ENCODE measurements at places on chromosomes 7 and 10. TPM values are rescaled to one million over a fixed set of nuclear protein-coding genes. Genes with fewer than 3 reads are reported as not detected.
A peak's percentile ranks its signal among the peaks of the same experiment; 100 is the strongest.

STK31 gene
- not detected for total RNA-seq

CAMK2B gene
- total RNA-seq = not detected

LRRTM3 gene
- total RNA-seq = not detected

PIK3CG gene
- total RNA-seq = not detected

DNA sequence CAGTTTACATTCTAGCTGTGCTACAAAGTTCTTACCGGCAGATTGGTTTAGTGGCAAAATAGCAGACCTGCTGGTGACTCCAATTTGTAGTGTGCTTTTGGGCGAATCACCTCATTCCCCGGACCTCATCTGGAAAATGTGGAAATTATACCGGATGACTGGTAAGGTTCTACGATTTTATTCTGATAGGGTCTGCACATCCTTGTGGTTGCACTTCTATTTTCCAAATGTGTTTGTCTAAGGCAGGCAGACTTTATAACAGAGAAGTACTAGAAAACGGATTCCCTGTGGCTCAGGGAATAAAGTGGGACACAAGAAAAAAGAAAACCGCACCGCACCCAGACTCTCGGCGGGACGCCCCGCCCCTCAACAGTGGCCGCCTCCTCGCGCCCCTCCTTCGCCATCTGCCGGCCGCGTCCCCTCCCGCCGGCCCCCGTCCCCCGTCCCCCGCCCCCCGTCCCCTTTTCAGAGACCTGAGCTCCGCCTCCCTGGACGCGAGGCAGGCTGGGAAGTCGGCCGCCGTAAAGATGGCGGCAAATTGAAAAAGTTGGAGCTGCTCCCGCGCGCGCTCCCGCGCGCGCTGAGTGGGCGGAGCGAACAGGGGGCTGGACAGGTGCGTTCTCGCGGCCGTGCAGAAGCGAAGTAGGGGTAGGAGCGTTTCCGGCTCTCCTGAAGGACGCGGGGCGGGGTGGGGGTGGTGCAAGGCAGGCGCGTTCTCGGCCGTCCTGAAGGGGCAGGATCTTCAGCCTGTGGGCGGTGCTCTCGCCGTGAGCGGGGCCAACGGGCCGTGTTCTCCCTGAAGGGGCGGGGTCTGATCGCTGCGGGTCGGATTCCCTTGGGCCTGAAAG, 532 bp upstream of the CCM2 start:
- H3K4me1 ChIP-seq = peaks cover 21% of the 10 kb centered on the region
- H3K27ac ChIP-seq = peak overlapping the region; percentile 90
- DNase-seq = peak; percentile 99
- H3K4me3 ChIP-seq = peak overlapping the region; percentile 92
- peaks cover 1% of the 10 kb centered on the region for H3K27me3 ChIP-seq

GRCh38 chr10:123552760-123553554, 113.2 kb upstream of the GPR26 start:
- H3K4me1 ChIP-seq = no peaks in the 10 kb centered on the region
- no peak overlapping the region for H3K27ac ChIP-seq
- H3K27me3 ChIP-seq = peaks cover 10% of the 10 kb centered on the region
- no peak for DNase-seq
- no peak overlapping the region for H3K4me3 ChIP-seq

DNA sequence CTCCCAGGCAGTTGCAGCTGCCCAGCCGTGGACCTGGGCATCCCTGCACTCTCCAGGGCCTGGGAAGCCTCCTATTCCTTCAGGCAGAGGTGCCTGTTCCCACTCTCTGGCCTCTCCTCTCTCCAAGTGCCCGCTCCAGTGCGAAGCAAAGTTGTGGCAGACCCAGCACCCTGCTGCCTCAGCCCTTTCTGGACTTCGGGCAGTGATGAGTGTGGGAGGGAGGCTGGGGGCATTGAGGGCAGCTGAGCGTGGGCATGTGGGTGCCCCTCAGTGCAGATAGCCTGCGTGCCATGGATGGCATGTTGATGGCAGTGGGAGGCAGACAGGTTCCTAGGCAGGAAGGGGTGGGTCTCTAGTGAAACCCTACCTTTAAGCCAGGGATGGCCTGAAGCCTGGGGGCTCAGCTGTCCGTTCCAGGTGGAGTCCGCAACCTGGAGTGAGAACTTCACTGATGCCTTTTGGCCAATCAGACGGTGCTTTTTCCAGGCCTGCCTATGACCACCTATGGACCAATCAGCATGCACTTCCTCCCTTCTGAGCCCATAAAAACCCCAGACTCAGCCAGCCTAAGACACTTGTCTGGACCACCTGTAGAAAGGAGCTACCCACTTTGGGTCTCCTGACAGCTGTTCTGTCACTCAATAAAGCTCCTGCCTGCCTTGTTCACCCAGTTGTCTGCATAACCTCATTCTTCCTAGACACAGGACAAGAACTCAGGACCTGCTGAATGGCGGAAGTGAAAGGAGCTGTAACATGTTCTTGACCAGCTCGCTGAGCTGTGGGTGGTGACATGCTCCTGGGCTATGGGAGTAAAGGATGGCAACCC, 26.1 kb downstream of the SVIL start:
- H3K27me3 ChIP-seq = peaks cover 35% of the 10 kb centered on the region
- no peaks in the 10 kb centered on the region for H3K4me1 ChIP-seq
- no peak for DNase-seq
- no peak overlapping the region for H3K4me3 ChIP-seq
- no peak overlapping the region for H3K27ac ChIP-seq

DNA sequence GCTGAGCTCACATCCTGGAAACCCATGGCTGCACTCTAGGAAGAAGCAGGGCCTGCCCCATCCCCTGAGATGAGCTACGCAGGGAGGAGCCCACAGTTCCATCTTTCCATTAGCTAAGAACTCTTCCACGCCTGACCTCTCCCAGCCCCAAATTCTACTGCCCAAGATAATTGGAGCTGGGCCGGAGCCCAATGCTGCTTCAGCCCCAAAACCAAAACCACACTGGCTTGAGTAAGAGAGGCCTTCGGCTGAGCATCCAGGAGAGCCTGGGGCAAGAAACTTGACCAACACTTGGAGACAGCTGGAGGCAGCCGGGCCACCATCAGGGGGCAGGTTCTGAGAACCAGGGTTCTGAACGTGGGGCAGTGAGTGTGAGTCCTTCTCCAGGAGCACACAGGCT, 116.1 kb upstream of the ZMIZ1 start:
- peak overlapping the region; percentile 33 for H3K4me3 ChIP-seq
- peak; percentile 86 for DNase-seq
- H3K4me1 ChIP-seq = peaks cover 37% of the 10 kb centered on the region

DNA sequence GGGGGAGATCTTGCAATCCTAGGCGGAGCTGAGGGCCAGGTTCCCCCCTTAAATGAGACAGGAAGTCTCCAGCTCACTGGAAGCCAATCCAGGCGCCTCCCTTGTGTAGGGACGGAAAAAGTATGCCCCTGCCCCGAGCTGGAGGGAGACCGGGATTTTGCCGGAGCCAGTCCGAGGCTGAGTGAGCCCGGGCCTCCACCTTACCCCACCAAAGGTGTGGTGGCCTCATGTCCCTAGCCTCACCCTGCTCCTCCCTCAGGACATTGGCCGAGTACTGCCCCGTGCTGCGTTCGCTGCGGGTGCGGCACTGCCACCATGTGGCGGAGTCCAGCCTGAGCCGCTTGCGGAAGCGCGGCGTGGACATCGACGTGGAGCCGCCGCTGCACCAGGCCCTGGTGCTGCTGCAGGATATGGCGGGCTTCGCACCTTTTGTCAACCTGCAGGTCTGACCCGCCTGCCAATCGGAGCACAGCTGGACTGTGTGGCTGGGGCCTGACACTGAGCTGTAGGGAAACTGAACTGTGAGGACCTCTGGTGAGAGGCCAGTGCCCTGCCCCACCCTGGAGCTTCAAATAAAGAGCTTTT, 2.0 kb downstream of the FBXL15 start:
- H3K27me3 ChIP-seq = peaks cover 10% of the 10 kb centered on the region
- H3K4me1 ChIP-seq = peaks cover 38% of the 10 kb centered on the region
- H3K27ac ChIP-seq = peak overlapping the region; percentile 60
- H3K36me3 ChIP-seq = no peaks in the 10 kb centered on the region

DNA sequence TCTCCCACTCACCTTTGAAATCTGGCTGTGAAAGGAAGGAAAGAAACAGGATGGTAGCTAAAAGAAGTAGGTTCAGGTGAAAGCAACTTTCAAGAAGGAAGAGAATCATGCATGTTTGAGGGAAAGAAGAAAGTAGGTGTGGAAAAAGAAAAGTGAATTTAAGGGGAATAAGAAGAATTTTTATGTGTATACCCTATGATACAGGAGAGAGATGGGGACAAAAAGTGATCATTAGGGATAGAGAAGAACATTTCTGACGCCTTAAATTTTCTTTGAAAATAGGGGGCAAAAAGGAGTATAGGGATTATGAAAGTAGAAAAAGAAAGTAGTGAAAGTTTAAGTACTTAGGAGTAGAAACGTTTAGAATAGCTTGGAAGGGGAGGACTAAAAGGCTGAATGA, 15.2 kb downstream of the KRIT1 start:
- no peak for DNase-seq
- H3K27me3 ChIP-seq = no peaks in the 10 kb centered on the region
- H3K36me3 ChIP-seq = peaks cover 44% of the 10 kb centered on the region

DNA sequence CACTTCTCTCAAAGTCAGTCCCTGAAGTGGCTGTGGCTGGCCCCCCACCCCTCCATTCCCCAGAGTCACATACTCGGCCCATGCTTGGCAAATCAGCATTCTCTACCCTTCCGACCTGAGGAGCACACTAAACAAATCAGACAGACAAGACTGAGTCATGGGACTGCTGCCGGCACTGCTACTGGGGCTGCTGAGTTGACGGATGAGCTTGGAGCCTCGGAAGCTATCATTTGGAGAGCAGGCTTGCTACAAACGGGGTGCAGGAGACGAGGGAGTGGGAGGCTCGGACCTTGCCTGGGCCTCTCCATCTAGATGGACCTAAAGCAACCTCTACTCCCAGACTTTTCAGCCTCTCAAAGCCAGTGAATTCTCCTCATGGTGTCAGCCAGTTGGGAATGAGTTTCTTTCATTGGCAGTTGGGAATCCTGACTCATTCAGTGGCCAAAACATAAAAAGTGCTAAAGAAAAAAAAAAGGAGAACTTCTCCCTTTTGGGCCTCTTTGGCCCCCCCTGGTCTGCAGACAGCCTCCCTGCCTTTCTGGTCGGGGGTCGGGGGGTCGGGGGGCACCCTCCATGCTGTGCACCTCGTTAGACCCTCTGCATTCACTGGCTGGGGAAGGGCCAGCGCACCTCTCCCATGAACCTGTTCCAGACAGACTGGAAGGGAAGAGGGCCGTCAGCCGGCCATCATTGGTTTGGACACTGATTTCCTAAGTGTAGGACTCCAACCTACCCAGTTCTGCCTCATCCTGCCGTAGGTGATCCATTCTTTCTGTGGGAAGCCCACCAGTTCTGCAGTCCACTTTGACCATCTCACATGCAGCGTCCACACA, 52.3 kb upstream of the COL13A1 start:
- H3K27ac ChIP-seq = no peak overlapping the region
- no peak for DNase-seq
- H3K36me3 ChIP-seq = no peaks in the 10 kb centered on the region
- H3K4me3 ChIP-seq = no peak overlapping the region
- H3K27me3 ChIP-seq = peaks cover 46% of the 10 kb centered on the region

DNA sequence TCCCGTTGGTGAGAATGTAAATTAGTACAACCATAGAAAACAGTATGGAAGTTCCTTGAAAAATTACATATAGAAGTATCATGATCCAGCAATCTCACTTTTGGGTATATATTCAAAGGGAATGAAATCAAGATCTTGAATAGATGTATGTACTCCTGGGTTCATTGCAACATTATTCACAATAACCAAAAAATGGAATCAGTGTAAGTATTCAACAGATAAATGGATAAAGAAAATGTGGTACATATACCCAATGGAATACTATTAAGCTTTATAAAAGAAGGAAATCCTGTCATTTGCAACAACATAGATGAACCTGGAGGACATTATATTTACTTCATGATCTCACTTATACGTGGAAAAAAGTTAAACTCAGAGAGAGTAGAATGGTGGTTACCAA, 86.8 kb downstream of the TRIM24 start:
- no peak overlapping the region for H3K4me3 ChIP-seq
- H3K27ac ChIP-seq = no peak overlapping the region
- H3K27me3 ChIP-seq = no peaks in the 10 kb centered on the region
- no peaks in the 10 kb centered on the region for H3K4me1 ChIP-seq
- peaks cover 28% of the 10 kb centered on the region for H3K36me3 ChIP-seq
- DNase-seq = no peak

DNA sequence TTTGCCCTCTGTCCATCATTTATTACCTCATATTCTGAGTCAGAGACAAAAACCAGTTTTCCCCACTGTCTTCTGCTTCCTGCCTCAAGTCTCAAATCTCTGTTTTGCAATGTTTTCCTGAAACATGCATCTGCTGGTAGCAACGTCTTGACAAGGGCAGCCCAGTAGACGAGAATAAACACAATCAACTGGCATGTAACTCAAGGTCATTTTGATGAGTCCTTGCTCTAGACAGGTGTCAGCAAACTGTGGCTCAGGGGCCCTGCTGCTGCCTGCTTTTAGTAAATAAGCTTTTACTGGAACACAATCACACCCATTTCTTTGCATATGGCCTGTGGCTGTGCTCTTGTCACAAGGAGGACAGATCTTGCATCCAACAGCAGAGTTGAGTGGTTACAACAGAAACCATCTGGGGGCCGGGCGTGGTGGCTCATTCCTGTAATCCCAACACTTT, 59.8 kb downstream of the ITIH5 start:
- H3K27me3 ChIP-seq = no peaks in the 10 kb centered on the region
- H3K4me3 ChIP-seq = no peak overlapping the region
- H3K36me3 ChIP-seq = peaks cover 4% of the 10 kb centered on the region
- no peak for DNase-seq
- H3K4me1 ChIP-seq = no peaks in the 10 kb centered on the region

DNA sequence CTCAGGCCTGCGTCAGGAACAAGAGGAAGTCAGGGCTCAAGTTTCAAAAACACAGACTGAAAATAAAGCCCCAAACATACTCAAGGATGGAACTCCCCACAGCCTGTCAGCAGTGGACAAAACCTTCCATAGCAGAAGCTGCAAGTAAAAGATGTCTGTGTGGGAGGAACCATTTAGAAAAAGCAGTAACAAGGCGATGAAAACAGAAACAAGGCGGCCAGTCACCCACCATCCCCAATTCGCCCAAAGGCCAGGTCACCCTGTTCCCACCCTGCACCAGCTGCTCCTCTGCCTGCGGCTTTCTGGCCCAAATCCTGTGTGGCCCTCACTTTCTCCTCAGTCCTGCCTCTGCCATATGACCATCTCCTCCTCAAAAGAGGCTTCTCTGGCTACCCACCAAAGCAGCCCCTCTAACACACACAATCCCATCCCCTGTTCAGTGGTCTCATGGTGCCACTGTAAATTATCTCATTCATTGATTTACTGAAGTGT, 27.8 kb downstream of the KCNMA1 start:
- DNase-seq = peak; percentile 35
- peak overlapping the region; percentile 8 for H3K4me3 ChIP-seq
- H3K36me3 ChIP-seq = peaks cover 4% of the 10 kb centered on the region
- peaks cover 68% of the 10 kb centered on the region for H3K4me1 ChIP-seq

DNA sequence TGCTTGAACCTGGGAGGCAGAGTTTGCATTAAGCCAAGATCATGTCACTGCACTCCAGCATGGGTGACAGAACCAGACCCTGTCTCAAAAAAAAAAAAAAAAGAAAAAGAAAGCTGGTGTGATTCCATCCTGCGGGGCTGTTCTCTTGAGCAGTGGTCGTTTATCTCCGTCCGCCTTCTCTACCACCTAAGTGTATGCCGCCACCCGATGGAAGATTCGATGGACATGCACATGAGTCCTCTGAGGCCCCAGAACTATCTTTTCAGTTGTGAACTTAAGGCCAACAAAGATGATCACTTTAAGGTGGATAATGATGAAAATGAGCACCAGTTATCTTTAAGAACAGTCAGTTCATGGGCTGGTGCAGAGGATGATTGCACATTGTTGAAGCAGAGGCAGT, 65.7 kb downstream of the ABRAXAS2 start:
- peaks cover 26% of the 10 kb centered on the region for H3K27me3 ChIP-seq
- DNase-seq = no peak

- no peaks in the 10 kb centered on the region for H3K36me3 ChIP-seq
- H3K27me3 ChIP-seq = no peaks in the 10 kb centered on the region
- no peak for DNase-seq
- no peak overlapping the region for H3K4me3 ChIP-seq
- H3K27ac ChIP-seq = no peak overlapping the region
- no peaks in the 10 kb centered on the region for H3K4me1 ChIP-seq
Measured at GRCh38 chr7:26485367-26485934, 193.8 kb downstream of the SNX10 start.

All from HFFc6 (cell line).